ENCODE measurements at places on chromosomes 5 and 9.

- DNase-seq: no peak
Measured at GRCh38 chr5:120546922-120547321, 82.8 kb downstream of the PRR16 start.

DNA sequence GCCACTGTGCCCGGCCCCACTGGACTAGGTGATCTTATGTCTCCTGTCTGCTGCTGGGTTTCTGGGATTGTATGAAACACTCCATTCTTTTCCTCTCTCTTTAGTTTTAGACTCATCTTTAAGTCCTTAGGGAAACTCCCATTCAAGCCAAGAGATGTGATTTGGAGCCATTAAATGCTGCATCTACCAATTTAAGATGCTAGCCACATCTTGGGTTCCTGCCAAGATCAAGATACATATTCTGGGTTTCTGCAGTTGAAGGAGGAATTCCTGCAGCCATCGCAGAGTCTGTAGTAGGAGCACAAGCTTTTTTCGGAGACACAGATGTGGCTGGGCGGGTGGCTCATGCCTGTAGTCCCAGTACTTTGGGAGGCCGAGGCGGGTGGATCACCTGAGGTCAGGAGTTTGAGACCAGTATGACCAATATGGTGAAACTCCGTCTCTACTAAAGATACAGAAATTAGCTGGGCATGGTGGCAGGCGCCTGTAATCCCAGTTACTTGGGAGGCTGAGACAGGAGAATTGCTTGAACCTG lies 23.2 kb downstream of the STXBP1 start:
- no peak for DNase-seq

DNA sequence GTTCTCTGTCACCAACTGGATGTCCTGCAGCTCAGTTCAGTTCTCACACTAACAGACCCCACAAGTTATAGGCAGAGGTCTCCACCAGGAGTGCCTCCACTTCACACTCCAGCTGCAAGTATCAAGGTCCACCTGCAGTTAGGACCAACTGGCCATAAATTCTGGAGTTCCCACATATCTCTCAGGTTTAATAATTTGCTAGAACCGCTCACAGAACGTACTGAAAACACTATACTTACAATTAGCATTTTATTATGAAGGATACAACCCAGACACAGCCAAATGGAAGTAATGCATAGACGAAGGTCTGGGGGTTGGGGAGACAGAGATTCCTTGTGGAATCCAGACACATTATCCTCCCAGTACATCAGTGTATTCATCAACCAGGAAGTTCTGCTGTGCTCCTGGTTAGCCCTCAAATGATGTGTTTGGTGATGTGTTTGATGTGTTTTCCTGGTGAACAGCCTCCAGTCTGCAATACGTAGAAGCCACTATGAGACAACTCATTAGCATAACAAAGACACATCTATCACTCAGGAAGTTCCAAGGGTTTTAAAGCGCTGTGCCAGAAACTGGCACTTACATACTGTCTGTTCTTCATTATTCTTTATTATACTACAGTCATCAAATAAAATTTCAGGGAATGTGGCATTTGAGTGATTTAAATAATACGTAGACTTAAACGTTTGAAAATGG lies 25.4 kb downstream of the OGN start:
- DNase-seq: no peak

- no peak for DNase-seq
Measured at GRCh38 chr9:110969971-110970386, 68.3 kb downstream of the LPAR1 start.

GRCh38 chr9:125949703-125950460 lies 202.7 kb downstream of the PBX3 start:
- DNase-seq: no peak

DNA sequence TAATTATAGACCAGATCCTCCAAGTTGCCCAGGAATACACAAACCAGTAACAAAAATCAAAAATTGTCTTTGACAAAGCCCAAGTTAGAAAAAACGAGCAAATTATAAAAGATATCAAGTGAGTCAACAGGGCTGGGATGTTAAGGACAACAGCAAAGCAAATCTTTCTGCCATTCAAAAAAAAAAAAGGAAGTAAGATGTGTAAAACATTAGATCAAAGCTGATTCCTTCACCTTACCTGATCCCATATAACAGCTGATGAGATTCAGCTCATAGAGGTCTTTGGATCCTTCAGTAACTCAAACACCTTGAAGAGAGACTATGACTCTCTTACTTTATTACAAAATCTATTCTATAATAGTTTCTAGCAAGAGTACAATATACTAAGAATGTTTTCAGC lies 100.9 kb downstream of the STRBP start:
- no peak for DNase-seq

DNA sequence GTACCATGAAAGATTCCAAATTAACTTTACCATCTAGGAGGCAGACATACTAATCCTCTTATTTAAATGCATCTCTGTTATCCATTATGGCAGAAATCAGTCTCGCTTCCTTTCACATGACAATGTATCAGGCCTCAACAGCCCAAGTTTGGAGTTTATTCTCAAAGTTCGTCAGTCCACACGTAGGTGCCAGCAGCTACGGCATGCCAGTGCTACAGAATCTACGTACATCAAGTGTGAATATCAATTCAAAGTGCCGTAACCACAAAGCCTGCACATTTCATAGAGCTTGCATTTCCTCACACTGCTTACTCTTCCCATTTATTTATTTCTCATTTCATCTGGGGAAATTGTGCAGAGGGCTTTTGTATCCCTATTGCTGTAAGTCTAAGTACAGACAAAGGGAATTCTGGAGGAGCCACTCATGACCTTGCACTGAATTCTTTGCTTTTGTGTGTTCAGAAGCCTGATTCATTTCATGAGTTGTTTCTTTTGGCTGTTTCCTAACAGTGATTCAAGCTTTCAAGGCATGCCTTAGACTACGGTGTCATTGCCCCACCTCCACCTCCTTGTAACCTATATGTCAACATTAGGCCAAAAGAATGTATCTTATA lies 10.0 kb downstream of the ENC1 start:
- DNase-seq: no peak

GRCh38 chr5:120869831-120870230 lies 405.7 kb downstream of the PRR16 start:
- no peak for DNase-seq

GRCh38 chr9:115759426-115759825 lies 394.2 kb upstream of the PAPPA start:
- no peak for DNase-seq

- DNase-seq: no peak
Measured at GRCh38 chr9:133843751-133844397, 105.7 kb upstream of the SARDH start.

GRCh38 chr5:156444753-156445291 lies 117.9 kb downstream of the SGCD start:
- no peak for DNase-seq

- DNase-seq: no peak
Measured at GRCh38 chr5:100423330-100423729, 111.8 kb upstream of the FAM174A start.

DNA sequence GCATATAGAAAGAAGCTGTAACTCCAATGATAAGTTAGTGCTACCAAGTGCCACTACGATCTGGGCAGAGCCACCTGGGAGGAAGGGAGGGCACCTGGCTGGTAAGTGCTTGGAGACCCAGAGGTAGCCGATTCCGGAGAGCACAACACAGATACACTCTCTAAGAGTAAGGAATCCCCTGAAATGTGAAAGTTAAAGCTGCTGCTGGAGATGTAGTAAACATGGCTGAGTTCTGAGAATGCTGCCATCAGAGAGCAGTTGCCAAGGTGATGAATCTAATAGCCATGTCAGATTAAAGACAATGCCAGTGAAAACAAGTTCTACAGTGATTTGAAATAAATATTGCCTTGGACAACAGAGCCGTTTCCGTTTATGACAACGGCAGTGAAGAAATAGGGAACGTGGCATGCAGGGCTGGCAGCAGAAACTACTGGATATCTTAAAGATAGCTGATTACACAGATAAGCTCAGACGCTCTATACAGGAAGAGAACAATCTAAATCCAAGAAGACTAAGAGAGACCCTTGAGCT lies 561.2 kb upstream of the C9orf72 start:
- no peak for DNase-seq

- DNase-seq: no peak
Measured at GRCh38 chr5:119439140-119439631, 13.1 kb upstream of the HSD17B4 start.

DNA sequence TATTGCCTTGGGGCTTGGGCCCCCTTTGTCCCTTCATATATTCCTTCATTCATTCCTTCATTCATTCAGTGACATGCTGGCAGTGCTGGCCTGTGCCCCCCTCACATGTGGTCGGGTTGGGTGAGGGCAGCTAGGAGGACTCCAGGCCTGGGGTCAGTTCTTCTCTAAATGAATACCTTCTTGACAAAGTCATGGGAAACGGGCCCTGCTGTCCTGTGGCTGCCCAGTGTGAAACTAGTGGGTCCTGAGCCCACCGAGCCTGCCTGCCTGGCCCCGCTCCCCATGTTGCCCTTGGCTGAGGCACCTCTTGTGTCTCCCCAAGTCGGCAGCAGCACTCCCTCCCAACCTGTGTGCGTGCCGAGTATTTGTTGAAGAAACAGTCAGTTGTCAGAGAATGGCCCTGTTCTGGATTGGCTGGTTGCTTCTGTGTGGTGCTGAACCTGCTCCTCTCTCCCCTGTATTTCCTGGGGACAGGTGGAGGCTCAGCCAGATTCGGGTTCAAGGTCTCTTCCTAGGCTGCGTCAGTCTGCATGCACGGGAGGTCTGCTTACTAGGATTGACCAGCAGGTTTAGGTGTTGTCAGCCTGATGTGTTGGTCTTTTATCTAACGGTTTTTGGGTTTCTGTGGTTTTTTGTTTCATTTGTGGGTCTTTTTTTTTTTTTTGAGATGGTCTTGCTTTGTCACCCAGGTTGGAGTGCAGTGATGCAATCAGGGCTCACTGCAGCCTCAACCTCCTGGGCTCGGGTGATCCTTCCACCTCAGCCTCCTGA lies 3.0 kb upstream of the CEL start:
- no peak for DNase-seq

DNA sequence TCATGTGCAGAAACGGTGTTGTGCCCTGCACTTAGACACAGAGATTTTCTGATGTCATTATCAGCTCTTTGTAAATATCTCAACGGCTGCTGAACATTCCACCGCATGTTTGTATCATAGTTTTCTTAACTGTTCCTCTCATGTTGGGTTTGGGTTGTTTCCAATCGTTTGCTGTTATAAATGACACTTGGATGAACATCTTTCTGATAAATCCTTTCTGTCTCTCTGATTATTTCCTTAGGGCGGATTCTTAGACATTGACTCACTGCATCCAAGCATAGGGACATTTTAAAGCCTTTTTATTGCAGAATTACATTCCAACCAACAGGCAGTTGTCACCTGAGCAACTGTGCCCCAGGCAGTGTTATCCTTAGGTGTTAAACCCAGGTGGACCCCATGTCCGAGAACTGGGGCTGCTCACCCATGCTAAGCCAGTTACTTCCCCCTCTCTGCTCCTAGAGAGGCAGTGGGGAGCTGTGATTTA lies 28.5 kb downstream of the COL5A1 start:
- no peak for DNase-seq

- DNase-seq: no peak
Measured at GRCh38 chr9:121154782-121155181, 46.9 kb downstream of the RAB14 start.

DNA sequence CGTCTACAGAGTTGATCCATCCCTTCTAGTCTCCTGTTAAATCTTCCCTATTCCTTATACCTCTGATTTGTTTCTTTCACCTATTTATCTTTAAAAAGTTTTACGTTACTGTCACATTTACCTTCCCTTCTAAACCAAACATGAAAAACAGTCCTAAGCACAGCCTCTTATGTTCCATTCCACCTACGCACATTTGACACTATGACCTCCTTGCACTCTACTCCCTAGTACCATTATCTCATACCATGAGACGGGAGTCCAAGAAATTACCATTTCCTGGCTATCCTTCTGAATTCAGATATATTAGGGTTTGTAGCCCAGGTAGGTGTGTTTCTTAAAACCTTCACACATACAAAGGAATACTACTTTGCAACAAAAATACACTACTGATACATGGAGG lies 25.1 kb downstream of the FNIP1 start:
- no peak for DNase-seq

GRCh38 chr9:70229026-70229425 lies 29.8 kb upstream of the SMC5 start:
- no peak for DNase-seq

DNA sequence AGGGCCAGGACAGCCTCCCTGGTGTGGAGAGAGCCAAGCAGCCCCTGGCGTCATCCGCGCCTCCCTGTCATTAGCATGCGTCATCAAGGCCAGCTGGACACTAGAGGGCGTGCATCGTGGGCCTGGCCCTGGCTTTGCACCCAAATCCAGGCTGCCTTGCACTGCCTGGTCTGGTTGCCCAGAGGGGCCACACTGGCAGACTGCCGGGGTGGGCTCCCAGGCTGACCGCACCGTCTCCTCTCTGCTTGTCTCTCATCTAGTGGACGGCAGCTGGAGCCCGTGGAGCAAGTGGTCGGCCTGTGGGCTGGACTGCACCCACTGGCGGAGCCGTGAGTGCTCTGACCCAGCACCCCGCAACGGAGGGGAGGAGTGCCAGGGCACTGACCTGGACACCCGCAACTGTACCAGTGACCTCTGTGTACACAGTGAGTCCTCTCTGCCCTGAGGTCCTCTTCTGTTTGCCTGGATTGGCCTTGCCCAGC lies 29.0 kb downstream of the HK3 start:
- peak; percentile 99 for DNase-seq

DNA sequence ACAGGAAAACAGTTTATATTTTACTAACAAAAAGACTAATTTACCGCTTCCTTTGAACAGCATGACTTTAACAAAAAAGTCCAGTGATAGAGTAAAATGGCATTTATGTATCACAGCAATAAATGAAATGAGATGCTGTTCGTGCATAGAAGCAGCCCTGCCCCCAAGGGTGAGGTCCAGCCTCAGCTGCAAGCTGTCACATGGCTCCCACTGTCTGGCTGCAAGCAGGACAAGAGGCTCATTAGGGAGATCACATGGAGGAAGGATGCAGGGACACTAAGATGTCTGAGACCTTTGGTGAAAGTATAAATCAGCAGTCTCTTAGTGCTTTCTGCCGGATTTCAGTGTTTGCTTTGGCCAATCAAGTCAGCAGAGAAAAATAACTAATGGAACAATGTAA lies 23.0 kb downstream of the GDNF start:
- DNase-seq: no peak

DNA sequence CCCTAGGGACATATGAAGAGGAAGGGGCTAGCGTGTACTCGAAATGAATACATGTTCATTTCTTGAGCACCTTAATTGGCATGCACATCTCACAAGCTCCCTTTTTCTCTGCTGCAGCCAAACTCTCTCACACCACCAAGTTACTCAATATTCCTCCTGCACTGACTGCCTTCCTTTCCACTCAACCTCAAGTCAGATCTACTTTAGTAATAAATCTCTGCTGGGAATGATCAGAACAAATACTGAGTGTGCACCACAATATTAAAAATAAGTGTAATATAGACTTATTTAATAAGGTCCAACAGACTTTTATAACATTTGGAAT lies 995.8 kb upstream of the WWC1 start:
- no peak for DNase-seq

GRCh38 chr5:35363387-35363965 lies 133.2 kb upstream of the PRLR start:
- no peak for DNase-seq

GRCh38 chr9:128421482-128421996 lies 882 bp downstream of the CERCAM start:
- no peak for DNase-seq

Measured in 8988T (cell line).